NCI-H187 treated with DMSO at 0.1 percent for 48 hours (cell line): ENCODE measurements at places on chromosomes 1 and 21.
A peak's percentile ranks its signal among the peaks of the same experiment; 100 is the strongest.

- no peak for DNase-seq
These were observed 163.6 kb upstream of the RAB4A start for GRCh38 chr1:229107304-229107815.

GRCh38 chr1:64473367-64473766, 3.4 kb downstream of the CACHD1 start:
- no peak for DNase-seq

DNA sequence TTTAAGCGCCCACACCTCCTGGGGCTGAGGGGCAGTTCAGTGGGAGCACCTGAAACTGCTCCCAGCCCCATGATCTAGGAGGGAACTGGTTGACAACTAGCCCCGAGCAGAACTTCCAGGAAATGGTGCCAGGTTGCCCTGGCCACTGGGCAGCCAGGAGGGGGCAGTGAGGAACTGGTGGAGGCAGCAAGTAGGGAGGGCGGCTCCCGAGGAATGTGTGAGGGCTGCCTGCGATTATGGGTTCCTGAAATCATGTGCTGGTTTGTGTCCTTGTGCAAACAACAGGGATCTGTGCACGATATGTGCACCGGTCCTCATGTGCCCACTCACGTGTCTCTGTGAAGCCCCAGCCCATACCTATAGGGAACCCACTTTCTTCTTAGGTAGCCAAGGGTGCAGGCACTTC, 9.9 kb downstream of the GPR3 start:
- DNase-seq = no peak

- DNase-seq = no peak
These were observed 10.4 kb downstream of the TTLL10 start for GRCh38 chr1:1183833-1184775.

GRCh38 chr1:31575369-31576140, 760 bp upstream of the TINAGL1 start:
- DNase-seq = no peak

GRCh38 chr1:113917400-113918082, 11.6 kb upstream of the HIPK1 start:
- DNase-seq = no peak

DNA sequence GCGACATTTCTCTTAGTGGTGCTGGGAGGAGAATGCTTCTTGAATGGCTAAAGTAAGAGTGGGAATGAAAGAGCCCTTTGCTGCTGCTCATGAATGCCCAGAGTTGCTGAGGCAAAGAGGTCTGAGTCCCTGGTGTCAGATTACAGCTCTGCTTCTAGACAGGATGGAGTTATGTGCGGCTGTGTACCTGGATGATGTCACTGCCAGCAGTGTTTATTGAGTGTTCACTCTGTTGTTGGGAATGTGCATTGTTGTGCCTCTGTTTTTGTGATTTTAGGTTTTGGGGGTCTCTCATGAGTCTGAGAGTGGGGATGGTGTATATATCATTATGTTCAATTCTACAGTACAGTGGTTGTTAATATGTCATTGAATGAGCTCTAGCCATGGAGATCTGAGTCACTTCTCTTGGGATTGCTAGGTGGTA, 2.7 kb downstream of the CDC14A start:
- peak; percentile 68 for DNase-seq
